ENCODE measurements at places on chromosomes 11 and 22.

DNA sequence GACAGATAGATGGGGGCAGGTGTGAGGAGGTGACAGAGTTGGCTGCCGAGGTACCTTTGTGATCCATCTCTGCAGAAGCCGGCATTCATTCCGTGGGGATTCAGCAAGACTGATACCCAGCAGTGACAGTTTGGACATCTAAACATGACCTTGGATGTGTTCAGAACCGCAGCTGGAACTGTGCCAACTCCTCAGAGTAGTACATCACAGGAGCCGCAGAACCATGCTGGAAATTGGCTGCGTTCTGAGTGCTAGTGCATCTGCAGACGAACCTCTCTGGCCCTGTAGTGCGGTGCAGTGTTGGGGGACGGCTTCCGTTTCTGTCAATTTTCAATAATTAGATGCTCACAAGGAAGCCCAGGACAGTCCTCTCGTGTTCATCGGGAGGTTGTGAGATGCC lies 772.1 kb downstream of the NTM start:
- no peak for DNase-seq

DNA sequence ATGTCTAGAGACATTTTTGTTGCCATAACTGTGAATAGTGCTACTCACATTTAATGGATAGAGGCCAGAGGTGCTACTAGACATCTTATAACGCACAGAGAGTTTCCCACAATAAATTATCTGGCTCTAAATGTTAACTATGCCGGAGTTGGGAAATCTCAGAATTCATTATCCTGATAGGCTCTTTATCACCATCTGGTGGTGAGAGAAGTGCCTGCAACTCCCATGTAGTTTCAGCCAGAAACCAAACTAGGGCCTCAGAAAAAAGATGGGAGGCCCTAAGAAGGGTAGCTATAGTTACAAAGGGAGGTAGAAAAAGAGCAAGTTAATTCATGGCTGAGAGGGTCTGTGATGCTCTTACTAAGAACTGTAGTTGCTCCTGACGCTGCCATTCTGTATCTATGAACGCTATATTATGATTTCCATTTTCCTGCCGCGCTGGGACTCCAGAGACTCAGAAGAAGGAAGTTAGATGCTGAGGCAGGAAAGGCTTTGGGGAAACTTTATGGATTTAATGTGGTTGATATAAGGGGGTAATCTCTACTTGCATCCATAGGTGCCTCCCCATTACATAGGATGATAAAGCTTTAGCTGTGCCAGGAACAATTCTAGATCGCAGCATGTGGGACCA lies 22.9 kb upstream of the MRPL17 start:
- DNase-seq = no peak

DNA sequence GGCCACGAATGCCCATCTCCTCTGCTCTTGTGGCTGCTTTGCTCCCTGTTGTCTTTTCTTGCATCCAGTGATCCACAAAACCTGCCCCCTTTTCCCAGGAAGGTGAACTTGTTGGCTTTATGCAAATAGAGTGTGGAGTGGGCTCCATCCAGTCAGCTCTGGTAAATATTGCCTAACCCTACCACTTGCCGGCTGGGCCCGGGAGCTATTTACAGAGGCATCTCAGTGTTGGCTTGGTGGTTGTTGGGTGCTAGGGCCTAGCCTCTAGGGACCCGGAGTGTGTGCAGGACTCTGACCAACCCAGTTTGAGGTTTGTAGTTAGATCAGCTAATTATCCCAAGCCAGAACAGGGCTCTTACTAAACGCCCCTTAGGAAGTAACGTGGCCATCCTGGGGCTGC lies 40.8 kb upstream of the TLCD5 start:
- DNase-seq = no peak

- DNase-seq = no peak
Observed at GRCh38 chr22:17985606-17986005, 38.8 kb downstream of the MICAL3 start.

DNA sequence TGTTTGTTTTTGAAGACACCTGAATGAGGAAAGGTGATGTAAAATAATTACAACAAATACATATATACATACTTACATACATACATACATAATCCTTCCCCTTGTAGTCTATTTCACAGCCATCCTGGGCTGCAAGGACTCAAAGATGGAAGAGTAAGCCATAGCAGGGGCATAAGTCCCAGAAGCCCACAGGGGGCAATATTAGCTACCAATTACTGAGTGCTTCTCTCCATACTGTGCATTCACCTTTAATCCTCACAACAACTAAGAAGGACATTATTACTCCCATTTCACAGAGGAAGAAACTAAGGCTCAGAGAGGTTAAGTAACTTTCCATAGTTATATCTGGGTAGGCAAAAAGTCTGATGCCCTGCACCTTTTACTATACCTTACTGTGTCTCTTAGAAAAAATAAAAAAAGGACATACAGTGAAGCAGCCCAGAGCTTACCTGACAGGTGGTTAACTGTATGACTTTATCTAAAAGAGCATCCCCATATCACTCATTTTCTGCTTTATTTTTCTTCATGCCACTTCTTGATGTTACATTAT lies 2.7 kb downstream of the SERGEF start:
- DNase-seq = no peak

DNA sequence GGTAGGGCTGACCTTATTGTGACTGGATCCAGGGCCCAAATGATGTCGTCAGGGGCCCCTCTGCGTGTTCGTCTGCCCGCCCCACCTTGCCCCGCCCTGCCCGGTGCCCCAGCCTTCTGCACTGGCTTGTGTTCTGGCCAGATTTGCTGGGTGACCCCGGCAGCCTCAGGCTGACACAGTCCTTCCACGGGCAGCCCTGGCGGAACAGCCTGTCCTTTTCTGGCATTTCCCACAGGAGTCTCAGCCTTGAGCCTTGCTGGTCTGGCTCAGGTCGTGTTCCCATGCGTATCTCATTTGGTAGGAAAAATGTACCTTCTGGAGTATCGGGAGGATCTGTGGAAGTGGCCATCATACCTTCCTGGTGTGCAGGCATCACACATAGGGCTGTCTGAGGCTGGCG lies 31.0 kb downstream of the IGHMBP2 start:
- DNase-seq = no peak

- no peak for DNase-seq
Observed at GRCh38 chr11:95296621-95297025, 65.6 kb upstream of the SESN3 start.

DNA sequence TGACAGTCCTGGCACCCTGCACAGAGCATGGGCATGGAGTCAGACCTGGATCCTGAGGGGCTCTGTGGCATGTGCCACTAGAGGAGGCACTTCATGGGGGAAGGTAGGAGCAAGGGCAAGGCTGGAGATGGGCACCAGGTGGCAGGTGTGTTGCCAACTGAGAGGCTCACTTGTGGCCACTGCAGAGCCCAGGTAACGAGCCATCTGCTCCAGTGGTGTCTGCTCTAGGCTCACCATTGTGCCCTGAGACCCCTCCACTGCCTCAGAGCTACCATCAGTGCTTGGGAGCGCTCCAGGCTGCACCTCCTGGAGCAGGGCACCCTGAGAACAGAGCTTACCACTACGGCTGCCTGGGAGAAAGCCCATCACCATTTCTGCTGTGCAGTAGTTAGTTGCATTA lies 1.3 kb upstream of the ZDHHC8 start:
- no peak for DNase-seq

GRCh38 chr11:108568195-108568858 lies 25.2 kb downstream of the EXPH5 start:
- no peak for DNase-seq

DNA sequence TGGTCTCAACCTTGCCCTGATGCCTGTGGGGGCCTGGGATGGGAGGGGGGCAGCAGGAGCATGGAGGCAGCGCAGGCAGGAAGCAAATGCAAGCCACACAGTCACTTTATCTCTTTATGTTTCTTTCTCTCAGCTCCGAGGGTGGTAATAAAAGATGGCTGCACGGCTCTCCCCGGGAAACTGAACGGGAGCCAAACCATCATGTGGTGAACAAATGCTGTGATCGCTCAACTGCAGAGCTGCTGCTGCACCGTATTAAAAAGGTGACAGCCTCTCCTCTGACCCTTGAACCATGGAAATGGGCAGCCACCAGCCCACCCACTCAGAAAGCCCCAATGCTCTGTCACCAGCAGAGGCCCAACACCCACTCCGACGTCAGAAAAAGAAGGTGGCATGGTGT lies 110.0 kb downstream of the TIMP3 start:
- no peak for DNase-seq

Data from amygdala (tissue), 56 donors.